ENCODE measurements at places on chromosomes 3 and 15. TPM values are rescaled to one million over a fixed set of nuclear protein-coding genes. Genes with fewer than 3 reads are reported as not detected.

- no peak for DNase-seq
Observed at GRCh38 chr3:145650170-145650569, 510.8 kb downstream of the PLOD2 start.

DNA sequence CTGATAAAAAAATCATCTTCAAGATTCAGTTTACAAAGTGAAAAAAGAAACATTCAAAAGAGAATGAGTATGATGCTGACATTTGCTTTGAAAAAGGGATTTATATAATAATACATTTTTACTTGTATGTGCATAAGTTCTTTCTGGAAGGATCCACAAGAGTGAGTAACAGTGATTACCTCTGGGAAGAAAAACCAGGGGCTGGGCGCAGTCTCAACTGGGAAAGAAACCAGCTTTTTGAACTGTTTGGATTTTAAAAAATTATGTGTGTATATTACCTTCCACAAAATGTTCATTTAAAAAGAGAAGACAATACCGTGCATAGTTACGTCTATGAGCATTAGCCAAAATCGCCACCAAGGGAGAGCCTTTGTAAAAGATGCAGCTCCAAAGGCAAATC lies 1.3 kb downstream of the CLEC3B start:
- no peak for DNase-seq

DNA sequence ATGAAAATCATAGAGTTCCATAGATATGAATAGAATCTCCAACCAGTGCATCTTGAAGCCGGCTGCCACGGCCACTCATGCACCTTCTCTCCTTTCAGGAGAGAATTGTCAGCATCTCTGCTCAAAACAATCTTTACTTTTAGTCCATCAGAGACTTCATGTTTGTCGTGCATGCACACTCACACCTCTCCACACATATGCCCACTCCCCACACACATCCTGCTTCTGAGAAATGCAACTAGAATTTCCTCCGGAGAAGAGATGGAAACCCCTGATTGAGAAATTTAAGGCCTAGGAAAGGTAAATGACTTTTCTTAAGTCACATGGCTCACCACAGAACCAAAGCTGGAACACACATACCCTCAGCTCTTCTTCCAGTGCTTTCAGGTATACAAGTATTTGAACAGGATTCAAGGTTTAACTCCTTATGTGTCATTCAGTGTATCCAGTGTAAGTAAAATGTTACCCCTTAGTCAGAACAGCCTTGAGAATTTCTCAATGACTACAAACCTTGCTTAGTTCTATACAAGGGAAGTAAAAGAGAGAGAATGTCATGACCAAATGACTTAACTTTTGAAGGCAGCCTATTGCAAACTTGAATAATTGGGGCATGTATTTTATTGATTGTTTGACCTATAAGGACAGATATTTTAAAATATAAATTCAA lies 69.1 kb upstream of the TSEN2 start:
- no peak for DNase-seq

DNA sequence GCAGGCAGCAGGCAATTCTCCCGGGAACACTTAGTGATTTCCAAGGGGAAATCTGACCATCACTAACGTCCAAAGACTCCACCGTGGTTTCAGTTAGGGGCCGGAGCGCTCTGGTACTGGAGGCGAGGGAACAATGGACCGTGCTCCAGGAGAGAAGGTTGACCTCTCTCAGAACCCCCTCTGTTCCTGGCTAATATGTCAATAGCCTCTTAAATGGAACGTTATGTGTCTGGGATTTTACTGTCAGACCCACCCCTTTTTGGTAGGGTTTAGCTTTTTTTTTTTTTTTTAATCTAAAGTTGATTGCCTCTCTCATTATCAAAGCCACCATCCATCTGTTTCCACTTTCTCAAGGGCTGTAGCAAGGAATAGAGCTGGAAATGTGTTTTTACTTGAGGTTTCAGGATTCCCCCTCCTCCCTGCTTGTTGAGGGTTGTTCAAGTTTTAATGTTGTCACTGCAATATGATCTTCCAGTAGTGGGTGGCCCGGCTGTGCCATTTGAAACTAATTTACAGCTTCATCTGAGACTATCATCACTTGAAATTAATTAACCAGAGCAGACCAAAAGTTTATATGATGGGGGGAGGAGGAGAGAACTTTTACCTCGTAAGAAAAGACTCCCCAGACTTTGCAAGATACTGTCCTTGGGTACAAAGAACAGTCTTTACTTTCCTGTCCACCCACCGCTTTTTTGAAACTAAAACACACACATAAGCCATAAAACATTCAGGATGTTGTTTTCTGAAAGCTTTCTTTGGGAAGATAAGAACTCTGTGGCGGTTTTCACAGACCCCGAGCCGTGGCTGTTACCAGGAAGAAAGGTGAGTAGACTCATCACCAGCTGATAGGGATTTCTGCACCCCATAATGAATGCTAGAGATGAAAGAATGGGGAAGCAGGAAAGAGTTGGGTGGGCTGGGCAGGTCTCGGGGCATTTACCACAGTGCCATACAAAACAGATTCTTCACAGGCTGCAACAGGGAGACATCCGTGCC lies 187.8 kb downstream of the UACA start:
- DNase-seq = no peak

GRCh38 chr3:88150806-88151205 lies 1.0 kb downstream of the C3orf38 start:
- no peak for DNase-seq

DNA sequence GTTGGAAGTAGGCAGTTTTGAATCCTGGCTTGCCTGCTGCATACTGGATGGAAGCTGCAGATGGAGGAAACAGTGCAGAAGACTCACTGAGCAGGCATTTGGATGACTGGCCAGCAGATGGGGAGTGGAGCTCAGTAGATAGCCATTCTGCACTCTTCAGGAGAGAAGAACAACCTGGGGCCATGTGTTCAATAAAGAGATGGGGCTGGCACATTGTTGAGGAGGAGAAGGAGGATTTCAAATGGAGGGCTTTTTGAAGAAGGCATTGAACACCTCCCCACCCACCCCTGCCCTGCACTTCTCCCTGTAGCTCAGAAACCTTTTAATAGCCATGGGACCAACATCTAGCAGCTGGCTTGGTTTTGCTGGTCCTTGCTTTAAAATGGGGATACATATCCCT lies 109.8 kb downstream of the CACNA1D start:
- no peak for DNase-seq

Gene KBTBD13
- not detected for total RNA-seq

Gene CCR2
- total RNA-seq = not detected

All from MCF 10A (cell line).